ENCODE measurements at places on chromosomes 1 and 21.

DNA sequence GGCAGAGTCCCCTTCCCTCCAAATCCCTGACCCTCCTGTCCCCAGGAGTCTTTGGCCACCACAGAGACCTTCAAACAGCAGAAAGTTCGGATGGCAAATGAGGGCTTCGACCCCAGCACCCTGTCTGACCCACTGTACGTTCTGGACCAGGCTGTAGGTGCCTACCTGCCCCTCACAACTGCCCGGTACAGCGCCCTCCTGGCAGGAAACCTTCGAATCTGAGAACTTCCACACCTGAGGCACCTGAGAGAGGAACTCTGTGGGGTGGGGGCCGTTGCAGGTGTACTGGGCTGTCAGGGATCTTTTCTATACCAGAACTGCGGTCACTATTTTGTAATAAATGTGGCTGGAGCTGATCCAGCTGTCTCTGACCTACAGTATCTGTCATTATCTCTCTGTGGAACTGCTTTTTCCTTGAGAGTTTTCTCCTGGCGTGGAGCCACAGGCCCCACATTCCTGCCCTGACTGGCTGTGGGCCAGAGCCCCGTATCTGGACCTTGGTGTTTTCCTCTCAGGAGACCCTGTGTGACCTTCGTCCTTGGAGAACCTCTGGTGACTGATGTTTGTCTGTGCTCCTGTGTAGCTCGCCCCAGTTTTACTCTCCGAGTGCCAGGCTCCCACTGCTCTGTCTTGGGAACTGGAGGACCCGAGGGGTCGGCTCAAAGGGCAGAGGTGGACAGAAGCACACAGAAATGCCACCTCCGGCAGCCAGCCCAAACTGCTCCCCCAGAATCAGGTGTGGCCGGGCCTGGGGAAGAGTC lies 4.8 kb downstream of the SLC27A3 start:
- DNase-seq: no peak

GRCh38 chr1:166172106-166172505 lies 5.3 kb upstream of the FAM78B start:
- no peak for DNase-seq

DNA sequence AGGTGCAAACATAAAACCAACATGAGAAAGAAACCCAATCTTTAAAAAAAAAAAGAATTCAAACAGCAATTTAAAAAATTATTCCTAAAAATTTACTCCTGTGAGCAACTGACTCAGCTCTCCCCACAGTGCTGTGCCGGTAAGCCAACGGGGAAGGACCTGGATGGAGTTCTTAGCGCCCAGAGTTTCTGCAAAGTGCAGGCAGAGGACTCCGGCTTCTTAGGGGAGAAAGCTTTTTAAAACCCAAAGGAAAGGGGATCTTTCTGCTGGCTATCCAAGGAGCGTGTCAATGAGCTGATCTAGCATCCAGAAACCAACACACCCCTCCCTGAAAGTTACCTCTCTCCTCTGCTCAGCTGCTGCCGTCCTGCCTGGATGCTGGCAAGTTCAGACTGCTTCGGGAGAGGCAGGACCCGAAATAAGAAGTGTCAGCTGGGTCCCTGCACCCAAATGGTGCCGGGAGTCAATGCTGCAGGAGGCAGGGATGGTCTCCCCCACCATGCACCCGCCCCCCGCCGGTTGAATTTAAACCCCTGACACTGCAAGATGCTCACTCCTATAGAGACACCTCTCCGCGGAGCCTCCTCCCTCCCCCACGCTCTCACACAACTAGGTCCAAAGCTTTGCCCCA lies 32.2 kb upstream of the H6PD start:
- no peak for DNase-seq

GRCh38 chr21:28642891-28643290 lies 349.8 kb downstream of the LTN1 start:
- no peak for DNase-seq

DNA sequence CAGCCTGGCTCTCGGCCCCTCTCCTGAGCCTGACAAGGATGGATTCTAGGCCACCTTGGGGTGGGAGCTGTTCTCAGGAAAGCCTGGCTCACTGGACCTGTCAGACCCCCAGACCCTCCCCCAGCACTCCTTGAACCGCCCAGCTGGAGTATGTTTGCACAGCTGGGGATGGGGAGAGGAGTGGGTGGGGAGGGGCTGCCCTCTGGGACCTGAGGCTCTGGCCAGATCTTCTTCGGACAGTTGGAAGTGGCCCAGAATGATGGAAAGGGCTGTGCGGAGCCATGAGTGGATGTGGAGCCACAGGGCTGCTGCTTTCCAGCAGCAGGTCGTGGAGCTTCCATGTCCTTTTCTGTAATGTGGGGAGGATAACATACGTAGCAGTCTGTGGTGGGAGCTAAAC lies 43.0 kb upstream of the TRABD2B start:
- DNase-seq: no peak

- no peak for DNase-seq
Observed at GRCh38 chr21:39318091-39318959, 4.9 kb upstream of the BRWD1 start.
